ENCODE measurements at places on chromosomes 11 and 22.

GRCh38 chr22:48307931-48308330 lies 1519.7 kb downstream of the BRD1 start:
- no peak for DNase-seq

DNA sequence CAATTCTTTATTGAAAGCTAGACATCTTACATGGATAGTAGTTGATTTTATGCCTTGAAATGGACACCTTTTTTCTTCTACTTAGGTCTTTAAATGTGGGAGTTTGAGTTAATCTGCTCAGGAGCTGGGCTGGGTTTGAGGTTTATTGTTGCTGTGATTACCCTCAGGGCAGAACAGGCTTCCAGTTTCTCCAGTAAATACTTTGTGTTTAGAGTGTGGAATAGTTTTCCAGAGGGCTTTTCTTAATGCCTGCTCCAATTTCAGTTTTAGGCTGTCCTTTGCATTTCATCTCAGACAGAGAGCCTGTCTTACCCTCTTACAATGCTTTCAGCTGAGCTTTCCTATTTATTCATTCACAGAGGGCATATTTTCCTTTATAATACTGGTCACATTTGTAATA lies 69.9 kb upstream of the ADORA2A start:
- DNase-seq = no peak

DNA sequence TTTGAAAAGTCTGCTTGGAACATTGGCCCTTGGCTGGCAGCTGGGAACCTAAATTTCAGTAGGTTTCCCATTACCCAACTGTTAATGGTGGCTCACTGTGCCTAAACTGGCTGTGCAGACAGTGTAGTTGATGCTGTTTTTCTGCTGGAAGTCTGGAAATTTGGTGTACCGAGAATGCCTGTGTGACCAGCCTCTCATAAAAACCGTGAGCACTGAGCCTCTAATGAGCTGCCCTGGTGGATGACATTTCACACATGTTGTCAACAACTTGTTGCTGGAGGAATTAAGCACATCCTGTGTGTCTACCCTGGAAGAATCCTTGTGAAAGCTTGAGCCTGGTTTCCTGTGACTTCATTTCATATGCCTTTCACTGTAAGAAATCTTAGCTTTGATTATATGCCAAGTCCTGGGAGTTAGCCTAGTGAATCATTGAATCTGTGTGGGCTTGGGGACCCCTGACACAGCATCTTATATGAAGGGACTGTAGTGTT lies 131.1 kb downstream of the LDLRAD3 start:
- DNase-seq = no peak

GRCh38 chr11:69705351-69705811 lies 1.6 kb upstream of the FGF19 start:
- DNase-seq = no peak

- no peak for DNase-seq
Observed at GRCh38 chr11:35182317-35182939, 43.5 kb downstream of the CD44 start.

DNA sequence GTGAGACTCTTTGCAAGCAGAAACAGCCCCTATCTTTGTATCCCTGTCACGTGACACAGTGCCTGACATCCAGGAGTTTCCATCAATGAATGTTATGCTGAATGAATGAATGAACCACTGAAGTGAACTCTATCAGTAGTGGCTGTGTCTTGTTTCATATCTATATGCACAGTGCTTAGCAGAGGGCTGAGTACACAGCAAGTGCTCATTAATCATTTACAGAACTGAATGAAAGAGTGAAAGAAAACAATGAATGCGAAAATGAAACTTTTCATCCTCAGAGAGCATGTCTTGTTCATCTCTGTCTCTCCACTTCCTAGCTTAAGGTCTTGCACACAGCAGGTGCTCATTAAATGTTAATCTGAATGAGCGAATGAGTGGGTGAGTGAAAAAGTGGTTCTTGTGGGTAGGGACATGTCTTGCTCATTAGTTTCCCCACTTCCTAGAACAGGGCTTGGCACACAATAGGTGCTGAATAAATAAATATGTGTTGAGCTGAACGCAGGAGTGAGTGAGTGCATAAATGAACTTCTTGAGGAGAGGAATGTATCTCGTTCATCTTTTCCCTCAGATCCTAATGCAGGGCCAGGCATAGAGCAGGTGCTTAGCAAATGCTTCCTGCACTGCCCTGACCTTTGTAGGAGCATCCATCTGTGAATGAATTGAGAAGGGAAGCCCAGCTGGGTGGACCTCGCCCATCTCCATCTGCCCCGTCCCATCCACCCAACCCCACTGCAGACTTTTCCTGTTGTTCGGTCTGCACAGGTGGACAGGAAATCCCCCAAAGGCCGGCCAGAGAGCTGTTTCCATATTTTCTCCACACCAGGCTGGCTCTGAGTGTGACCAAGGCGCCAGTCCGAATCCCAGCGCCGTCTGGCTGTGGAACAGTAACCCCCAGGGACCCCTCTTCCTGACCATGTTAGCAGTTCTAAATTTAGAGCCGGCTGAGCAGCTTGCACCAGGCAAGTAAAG lies 113.4 kb upstream of the CRYBB3 start:
- no peak for DNase-seq

DNA sequence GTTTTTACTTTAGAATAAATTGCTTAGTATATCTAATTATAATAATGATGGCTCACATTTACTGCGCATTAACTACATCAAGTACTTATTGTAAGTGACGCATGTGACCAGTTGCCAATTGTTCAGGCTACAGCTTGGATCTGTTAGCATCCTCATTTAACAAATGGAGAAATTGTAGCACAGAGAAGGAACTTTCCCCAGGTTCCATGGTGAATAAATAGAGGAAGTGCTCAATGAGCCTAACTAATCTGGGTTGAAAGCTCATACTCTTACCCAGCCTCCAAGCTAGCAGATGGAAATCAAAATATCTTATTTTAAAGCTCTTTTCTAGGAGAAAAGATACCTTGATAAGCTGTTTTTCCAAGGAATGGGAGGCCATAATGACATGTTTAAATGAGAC lies 19.8 kb downstream of the MMP27 start:
- no peak for DNase-seq

DNA sequence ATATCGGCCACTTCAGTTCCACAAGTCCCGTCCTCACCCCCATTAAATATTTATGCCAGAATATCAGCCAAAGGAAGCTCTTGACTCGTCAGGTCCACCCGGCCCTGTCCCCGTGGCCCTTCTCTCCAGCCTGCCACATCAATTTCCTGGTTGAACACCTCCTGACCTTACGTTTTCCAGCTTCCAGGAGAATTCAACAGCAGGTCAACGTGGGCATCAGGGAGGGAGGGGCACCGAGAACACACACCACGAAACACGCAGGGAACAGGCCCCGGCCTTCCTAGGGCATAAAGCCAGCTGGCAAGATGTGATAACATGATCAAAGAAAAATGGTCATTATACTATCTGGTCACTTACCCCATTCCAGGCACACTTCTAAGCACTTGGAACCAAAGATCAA lies 15.3 kb downstream of the SULT4A1 start:
- no peak for DNase-seq

GRCh38 chr22:27507111-27507611 lies 294.4 kb downstream of the MN1 start:
- no peak for DNase-seq

DNA sequence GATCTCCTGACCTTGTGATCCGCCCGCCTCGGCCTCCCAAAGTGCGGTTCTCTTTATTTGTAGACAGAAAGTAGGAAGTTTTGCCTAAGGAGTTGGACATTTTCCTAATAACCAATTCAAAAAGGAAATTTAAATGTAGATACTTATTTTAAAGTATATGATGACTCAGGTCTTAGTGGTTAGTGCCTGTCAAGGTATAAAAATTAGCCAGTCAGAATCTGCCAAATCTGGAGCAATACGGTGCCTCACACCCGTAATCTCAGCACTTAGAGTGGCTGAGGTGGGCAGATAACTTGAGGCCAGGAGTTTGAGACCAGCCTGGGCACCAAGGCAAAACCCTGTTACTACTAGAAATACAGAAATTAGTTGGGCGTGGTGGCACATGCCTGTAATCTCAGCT lies 86.7 kb upstream of the RASSF10 start:
- DNase-seq = no peak

DNA sequence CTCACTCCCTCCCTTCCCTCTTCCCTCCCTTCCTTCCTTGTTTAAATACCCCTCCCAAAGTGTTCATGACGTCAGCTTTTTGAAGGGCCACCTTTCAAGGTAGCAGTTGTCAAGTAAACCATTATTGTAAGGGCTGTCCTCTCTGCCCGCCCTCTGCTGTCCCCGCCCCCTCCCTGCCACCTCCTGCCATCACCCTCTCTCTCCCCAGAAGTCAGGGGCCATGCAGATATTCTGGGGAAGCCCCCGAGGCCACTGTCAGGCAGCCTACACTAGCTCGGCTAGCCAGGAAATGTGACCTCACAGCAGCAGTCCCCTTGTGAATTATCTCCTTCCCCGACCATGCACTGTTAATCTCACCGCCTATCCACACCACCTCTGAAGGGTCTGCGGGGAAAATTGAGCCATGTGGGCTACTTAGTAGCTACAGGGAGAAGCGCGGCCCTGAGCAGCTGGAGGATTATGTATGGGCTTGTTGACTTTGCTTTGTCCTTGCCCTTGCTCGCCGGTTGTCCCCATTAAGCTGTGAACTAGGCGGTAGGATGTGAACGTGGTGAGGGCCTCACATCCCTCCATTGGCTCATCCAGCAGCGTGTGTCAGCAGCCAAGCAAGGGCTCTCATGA lies 42.1 kb upstream of the ATXN10 start:
- no peak for DNase-seq

GRCh38 chr22:47174671-47175112 lies 412.2 kb downstream of the TBC1D22A start:
- DNase-seq = no peak

- no peak for DNase-seq
Observed at GRCh38 chr11:101346591-101346990, 217.0 kb upstream of the PGR start.

DNA sequence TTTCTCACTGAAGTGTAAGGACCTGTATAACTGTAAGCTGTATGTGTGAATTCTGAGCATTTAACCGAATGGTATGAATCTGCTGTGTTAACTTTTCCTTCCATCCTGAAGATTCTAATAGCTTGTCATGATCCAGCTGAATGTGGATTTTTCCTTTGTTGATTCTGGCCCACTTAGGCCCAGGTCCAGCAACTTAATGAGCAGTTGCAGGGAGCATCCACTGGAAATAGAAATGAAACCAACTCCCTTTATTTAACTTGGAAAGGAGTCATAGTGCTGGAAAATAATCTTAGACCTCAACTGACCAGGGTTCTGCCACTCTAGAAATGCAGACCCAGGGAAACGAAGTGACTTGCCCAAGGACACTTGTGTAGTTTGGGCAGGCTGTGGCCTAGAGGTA lies 142.3 kb upstream of the MTNR1B start:
- no peak for DNase-seq

- DNase-seq = no peak
Observed at GRCh38 chr22:19803736-19804267, 43.2 kb downstream of the TBX1 start.

DNA sequence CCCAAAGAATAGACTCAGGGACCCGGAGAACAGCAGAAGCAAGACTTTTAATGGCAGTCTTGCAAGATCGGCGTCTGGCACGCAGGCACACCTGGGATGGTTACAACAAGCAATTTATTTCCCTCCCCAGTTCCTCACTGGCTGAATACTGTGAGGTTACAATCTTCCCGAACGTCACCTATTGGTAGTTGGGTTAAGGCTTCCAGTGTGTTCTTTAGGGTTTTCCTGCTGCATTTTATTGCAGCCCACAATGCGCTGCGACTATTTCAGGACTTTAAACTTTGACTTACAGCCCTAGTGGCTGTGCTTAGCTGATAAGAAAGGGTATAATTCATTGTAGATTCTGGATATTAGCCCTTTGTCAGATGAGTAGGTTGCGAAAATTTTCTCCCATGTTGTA lies 11.5 kb upstream of the TRIM68 start:
- no peak for DNase-seq

DNA sequence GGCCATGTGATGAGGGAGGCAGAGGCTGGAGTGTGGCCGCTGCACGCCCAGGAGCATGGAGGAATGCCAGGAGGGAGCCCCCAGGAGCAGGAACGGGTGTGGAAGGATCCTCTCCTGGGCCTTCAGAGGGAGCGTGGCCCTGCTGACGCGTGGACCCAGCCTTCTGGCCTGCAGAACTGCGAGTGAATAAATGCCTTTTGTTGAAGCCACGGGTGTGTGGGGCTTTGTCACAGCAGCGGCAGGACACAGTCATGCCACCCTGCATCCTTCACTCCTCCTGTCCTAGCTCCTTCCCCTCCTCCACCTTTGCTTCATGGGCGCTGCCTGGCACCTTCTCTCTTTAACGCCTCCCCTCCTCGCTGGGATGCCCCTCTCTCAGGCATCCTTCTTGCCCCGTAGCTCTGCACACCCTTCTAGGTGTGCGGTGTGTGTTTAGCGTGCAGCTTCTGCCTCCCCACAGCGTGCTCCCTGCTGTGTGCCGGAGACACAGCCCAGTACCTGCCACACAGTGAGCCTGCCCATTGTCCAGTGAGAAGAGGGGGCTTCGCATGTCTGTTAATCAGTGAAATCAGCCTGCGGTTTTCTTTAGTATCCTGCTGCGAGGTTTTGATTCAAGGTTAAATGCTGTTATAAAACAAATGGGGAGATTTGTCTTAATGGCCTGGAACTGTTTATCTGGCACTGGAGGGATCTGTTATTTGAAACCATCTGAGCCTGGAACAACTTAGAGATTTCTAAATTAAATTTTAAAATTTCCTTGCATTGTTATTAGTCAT lies 459.6 kb downstream of the TBC1D22A start:
- no peak for DNase-seq

DNA sequence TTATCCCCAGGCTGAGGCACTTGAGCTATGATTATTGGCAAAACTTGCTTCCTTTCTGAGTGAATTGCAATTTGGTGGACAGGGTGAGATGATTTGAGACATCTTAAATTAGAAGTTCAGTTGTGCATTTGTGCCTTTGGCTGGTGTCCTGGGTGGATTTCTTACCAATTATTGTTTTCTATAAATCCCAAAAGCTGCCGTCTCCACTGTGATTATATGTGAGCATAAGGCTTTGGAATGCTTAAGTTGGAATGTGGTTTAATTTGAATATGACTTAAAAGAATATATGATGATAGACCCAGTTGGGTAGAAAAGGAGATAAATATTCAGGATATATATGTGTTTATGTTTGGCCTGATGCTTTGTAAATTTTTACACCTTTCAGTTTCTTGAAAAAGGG lies 70.0 kb downstream of the EXT2 start:
- DNase-seq = no peak

DNA sequence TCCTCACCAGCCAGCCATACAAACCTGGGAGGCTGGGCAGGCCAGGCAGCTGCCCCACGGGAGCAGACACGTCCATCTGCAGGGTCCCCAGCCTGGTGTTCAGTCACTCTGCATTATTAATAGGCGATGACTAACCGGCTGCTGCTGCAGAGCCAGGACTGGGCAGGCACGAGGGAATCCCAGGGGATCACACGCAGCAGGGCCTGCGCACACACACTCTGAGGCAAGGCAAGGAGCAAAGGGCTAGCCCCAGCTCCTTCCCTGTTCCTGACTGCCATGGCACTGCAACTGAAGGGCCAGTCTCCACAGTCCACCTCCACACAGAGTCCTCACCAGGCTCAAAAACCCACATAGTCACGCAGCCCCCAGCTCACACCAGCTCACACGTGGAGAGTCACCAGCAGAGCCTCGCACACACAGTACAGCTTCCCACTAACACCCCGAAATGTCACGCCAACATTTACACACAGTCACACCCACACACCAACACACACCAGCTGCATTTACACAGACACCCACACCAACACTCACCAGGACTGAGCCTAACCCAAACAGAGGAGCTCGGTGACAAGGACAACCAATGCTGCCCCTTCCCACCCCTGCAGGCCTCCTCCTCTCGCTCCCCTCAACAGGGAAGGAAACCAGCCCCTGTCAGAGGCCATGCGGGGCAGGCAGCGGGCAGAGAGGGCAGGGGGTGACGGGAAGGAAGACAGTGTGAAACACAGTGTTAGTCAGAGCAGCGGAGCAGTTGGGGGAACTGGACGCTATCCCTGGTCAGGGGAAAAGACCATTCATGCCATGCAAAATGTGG lies 47.3 kb downstream of the NRXN2 start:
- peak; percentile 42 for DNase-seq
